HFFc6 (cell line): ENCODE measurements at places on chromosomes 4 and X. TPM values are rescaled to one million over a fixed set of nuclear protein-coding genes. Genes with fewer than 3 reads are reported as not detected.
A peak's percentile ranks its signal among the peaks of the same experiment; 100 is the strongest.

The NMU gene
- total RNA-seq = not detected in 3 replicates

- no peak for DNase-seq
Observed at GRCh38 chr4:80029364-80029763, 43.7 kb downstream of the ANTXR2 start.

The SORBS2 gene
- total RNA-seq = 0.66 to 2.7 TPM (median 1.6 TPM) in 3 replicates

- DNase-seq = no peak
Observed at GRCh38 chr4:794900-795725, 30.8 kb downstream of the CPLX1 start.

The CLGN gene
- total RNA-seq = 0.27 to 0.56 TPM (median 0.29 TPM) in 3 replicates

DNA sequence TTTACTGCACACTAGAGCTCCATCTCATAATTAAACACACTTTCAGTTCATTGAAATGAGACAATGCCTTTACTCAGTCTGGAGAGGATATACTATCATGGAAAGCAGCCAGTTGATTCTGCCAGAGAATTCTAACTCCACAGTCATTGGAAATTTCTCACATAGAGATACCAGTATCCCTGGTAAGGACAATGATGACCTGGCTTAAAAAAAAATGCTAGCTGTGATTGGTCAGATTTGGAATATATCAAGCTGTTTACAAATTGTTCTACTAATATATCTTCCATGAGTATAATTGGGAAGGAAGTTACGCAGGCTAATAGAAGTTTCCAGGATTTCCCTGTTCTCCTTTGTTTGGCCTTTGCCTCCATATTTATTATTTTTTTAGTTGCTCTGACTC lies 34.5 kb upstream of the TLL1 start:
- no peak for DNase-seq

The DTHD1 gene
- total RNA-seq = not detected in 2 replicates

- DNase-seq = no peak
Observed at GRCh38 chr4:82428526-82428968, 1.7 kb downstream of the HNRNPDL start.

The AADAT gene
- 4.2 to 5.9 TPM (median 5.8 TPM) in 3 replicates for total RNA-seq

The FHIP1A gene
- 0.54 to 0.81 TPM (median 0.74 TPM) in 3 replicates for total RNA-seq

GRCh38 chr4:37066159-37066558 lies 178.4 kb upstream of the NWD2 start:
- DNase-seq = no peak

DNA sequence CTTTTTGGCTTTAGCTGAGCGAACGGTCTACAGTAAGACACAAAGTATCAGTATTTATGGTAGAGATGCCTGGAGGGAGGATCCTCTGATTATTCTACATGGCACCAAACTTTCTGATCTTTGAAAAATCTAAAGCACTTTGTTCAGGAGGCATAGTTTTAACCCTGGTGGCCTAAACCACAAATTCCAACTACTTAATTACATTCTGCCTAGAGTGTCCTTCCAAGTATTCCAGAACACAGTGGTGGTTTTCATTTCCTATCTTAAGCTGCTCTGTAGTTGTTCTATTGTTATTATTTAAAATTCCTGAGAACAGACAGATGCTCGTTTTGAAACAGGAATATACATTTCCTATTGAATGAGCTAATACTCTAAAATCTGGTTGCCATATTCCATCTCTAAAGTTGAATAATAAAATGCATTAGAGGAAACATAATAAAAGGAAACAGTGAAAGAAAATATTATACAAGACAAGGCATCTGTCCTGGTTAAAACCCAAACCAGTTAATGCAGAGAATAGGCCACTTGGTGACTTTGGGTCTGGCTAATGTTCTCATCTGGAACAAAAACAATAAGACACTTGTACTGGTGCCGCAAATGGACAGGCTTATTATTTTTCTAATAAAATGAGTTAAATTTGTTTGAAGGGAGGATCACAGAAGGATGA lies 657.4 kb downstream of the SPRY1 start:
- DNase-seq = no peak

DNA sequence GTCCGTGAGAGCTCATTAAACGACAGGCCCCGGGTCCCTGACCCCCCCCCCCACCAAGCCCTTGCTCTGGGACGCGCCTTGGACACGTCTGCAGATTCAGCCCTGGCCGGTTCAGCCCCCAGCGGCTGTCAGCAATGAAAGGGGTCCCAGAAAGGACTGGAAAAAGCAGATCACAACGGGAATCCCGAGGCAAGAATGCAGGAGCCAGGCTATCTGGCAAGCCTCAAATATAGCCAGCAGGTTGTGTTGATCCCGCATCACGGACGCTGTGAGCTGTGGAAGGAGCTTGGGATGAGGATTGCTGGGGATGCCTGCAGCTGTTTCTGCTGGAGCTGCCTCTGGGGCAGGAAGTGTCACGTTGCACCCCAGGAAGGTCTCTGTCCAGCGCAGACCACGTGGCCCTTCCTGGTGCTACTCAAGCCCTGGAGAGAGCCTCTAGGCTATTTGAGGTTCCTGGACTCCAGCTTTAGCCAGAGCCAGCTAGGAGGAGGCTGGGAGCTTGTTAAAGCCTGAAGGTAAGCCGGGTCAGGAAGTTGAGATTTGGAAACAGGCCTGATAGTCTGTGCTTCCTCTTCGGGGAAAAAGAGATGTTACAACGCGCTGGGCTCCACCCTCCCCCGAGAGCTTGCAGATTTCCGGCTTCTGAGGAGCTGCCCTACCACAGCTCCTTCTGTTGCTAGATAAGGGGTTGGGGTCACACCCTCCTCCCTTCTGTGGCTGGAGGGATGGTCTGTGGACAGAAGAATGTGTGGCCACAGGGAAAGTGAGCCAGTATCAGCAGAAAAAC lies 19.3 kb upstream of the CSF2RA start:
- DNase-seq = peak; percentile 83

DNA sequence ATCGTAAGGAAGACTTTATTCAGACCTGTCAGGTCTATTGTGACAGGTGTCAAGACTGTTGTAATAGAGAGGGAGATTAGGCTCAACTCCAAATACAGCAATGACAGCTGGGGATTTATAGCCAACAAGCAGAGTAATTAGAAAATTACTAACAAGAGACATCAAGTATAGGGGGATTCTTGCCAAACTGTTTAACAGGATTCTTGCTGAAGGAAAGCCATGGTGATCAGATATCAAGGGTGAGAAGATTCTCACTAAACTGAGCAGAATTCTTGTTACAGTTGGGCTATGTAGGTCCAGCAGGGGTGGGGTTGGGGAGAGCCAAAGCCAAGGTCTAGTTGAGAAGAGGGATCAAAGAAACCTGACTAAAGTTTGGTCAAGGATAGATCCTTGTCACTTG lies 461.0 kb upstream of the GALNT7 start:
- DNase-seq = no peak

DNA sequence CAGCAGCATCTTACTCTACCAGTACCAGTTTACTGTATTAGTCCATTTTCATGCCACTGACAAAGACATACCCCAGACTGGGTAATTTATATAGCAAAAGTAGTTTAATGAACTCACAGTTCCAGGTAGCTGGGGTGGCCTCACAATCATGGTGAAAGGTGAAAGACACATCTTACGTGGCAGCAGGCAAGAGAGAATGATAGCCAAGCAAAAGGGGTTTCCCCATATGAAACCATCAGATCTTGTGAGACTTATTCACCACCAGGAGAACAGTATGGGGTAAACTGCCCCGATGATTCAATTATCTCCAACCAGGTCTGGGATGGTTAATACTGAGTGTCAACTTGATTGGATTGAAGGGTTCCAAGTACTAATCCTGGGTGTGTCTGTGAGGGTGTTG lies 69.3 kb downstream of the YIPF6 start:
- no peak for DNase-seq

The RAB40AL gene
- total RNA-seq = not detected in 3 replicates

- DNase-seq = peak; percentile 0
Observed at GRCh38 chrX:10356979-10357378, 200.2 kb downstream of the CLCN4 start.

The ATP2B3 gene
- total RNA-seq = not detected in 2 replicates

- DNase-seq = peak; percentile 3
Observed at GRCh38 chr4:123352240-123352945, 44.2 kb upstream of the SPRY1 start.

GRCh38 chr4:41207291-41207831 lies 7.0 kb downstream of the APBB2 start:
- DNase-seq = no peak
